Nucleus accumbens (tissue), 56 donors: ENCODE measurements at places on chromosomes 12 and 14.

- DNase-seq = peak; percentile 84
Observed at GRCh38 chr14:75165586-75166391, 10.6 kb downstream of the TMED10 start.

GRCh38 chr12:40689576-40689975 is 2.7 kb upstream of the CNTN1 start:
- no peak for DNase-seq

DNA sequence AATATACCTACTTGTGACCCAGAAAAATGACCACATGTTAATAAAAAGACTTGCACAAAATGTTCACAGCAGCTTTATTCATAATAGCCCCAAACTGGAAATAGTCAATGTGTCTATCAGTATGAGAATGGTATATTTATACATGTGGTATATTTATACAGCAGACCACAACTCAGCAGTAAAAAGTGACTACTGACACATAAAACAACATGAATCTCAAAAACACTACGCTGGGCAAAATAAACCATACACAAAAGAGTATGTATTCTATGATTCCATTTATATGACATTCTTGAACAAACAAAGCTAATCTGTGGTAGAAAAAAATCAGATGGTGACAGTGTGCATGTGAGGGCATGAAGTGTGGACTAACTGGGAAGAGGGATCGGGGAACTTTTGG is 35.1 kb downstream of the ARF6 start:
- DNase-seq = no peak

DNA sequence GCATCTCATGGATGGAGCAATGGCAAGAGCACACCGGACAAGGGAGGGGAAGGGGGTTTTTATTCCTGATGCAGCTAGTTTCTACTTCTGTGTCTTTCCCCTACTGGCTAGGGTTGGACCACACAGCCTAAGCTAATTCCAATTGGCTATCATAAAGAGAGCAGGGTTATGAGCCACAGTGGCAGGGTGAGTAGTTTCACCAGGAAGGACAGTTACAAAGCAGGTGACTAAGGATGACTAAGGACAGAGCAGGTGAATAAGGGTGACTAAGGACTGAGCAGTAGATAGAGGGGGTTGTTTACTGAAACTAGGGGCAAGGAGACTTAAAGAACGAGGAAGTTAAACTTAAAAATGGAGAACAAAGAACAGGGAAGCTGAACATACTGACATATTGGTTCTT is 321.4 kb upstream of the SEL1L start:
- DNase-seq = no peak

DNA sequence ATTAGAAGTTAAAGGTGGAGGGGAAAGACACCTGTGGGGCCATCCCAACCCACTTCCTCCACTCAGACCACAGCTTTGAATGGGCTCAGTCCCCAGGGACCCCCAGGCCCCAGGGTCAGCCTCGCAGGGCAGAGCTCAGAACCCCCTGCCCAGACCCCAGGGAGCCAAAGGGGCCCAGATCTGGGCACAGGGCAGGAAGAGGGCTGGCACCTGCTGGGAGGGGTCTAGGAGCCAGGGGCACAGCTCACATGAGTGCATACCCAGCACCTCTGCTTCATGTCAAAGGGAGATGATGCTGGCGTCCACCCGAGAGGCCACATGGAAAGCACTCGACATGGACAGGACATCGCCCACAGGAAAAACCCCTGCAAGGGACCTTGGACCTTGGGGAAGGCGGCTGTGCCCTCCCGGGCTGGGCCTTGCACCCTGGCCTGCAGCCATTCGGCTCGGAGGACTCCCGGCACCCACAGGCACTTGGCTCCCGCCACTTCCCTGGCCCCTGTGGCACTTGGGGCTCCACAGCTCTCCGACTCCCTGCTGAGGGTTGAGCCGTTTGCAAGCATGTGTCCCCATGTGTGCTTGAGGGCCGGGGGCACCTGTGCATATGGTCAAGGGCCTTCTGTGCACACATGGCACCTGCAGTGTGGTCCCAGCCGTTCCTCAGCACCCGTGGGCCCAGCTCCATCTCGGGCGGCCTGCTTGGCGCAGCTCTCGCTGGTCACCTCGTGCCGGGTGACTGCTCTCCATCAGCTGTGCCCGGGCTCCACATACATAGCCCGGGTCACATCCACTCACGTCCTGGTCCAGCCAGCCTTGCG is 7.8 kb upstream of the AMN start:
- DNase-seq = no peak

- no peak for DNase-seq
Observed at GRCh38 chr12:65532764-65533163, 254.3 kb downstream of the MSRB3 start.

GRCh38 chr12:72406111-72406510 is 133.9 kb downstream of the TRHDE start:
- DNase-seq = no peak

- no peak for DNase-seq
Observed at GRCh38 chr14:43877351-43877960, 629.6 kb downstream of the FSCB start.

GRCh38 chr12:90622431-90622830 is 332.5 kb downstream of the CCER1 start:
- DNase-seq = no peak

GRCh38 chr12:12180136-12180535 is 86.7 kb downstream of the LRP6 start:
- DNase-seq = no peak

DNA sequence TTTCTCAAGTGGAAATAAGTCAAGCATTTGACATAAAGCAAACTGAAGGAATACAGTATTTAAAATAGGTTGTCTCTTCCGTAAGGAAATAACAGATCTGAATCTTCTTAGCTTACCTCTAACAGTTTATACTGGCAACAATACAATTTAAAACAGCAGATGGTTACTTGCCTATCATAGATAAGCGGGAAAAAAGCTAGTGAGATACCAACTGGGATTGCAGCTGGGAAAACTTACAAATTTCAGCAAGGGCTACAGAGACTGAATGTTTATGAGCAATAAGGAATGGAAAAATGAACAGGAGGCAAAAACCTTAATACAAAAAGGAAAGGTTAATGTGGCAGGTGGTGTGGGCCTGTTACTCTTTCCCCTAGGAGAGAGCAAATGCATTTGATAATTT is 220.0 kb downstream of the RASSF9 start:
- DNase-seq = no peak

DNA sequence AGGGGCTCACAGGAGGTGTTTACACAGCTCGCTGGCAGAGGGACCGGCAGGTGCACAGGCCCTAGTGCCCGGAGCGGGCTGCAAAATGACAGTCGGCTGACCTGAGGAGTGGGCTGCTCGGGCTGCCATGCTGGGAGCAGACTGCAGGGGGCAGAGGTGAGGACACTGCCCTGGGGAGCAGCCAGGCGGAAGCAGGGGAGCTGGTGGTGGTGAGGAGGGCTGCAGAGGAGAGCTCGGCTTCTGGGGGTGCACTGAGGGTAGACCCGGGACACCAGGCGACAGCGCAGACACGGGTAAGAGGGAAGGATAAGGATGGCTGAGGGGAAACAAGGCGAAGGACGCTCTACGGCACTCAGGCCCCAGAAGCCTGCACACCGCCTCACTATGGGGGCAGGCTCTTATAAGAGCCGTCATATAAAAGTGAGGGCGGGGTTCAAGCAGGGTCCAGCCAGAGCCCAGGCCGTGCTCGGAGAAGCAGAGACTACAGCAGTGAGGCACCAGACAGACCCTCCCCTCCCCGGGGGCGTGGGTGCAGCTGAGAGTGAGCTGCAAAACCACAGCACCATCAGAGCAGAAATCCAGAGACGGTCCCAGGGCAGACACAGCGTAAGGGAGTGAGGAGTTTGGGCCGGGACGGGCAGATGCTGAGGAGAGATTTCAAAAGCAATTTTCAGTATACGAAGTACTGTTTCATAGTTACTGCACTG is 62.5 kb downstream of the CCDC88C start:
- DNase-seq = no peak

DNA sequence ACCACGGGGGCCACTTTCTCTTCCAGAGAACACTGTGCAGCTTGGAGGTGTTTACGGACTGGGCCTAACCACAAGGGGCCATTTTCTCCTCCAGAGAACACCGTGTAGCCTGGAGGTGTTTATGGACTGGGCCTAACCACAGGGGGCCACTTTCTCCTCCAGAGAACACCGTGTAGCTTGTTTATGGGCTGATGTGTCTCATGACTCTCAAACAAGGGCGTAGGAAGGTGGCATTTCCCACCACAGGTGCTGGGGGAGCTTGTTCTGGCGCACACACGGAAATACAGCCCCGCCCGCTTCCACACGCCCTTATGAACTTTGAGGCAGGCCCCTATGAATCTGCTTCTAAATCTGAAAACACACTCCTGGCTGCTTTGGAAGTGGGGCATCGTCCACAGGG is 174.6 kb upstream of the SFSWAP start:
- no peak for DNase-seq

DNA sequence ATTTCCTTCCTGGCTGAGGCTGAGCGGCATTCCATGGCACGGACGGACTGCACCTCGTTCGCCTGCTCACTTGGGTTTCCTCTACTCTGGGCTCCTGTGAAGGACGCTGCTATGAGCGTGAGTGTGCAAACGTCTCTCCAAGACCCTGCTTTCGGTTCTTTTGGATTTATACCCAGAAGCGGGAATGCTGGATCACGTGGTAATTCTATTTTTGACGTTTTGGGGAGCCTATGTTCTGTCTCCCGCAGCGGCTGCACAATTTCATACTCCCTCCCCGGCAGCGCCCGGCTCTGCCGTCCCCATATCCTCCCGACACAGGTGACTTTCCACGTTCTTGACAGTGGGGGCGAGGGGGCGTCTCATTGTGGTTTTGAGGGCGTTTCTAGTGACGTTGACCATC is 20.6 kb downstream of the MMP17 start:
- no peak for DNase-seq

DNA sequence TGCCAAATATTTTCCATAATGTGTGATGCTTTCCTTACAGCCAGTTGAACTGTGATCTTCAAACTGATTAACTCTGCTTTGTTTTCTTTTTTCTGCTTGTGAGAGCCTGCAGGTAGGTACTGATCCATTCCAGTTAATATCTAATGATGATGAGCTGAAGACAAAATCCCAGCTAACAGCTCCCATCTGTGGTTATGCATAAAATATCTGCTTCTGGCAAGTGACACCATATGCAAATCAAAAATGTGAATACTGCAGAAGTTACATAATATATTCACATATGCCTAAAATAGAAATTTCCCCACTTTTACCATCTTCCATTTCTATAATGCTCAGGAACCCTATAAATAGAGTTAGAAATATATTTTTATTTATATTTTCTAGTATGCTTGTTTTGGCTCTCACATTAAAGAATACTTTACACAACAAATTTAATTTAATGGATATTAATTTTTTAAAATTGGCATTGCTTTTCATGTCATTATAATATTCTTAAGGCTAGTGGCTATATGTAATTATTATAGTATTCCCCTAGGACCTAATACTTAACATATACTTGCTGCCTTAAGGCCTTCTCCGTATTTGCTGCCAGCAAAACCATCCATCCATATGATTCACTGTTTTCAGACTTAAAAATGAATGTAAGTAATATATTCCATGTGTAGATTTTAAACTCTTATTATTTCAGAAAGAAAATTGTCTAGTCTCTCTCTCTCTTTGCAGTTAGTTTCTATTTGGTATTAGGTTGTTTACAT is 83.8 kb downstream of the CCER1 start:
- no peak for DNase-seq

- no peak for DNase-seq
Observed at GRCh38 chr14:84581041-84581440, 948.9 kb upstream of the FLRT2 start.

- no peak for DNase-seq
Observed at GRCh38 chr12:63940310-63941005, 96.0 kb downstream of the SRGAP1 start.

DNA sequence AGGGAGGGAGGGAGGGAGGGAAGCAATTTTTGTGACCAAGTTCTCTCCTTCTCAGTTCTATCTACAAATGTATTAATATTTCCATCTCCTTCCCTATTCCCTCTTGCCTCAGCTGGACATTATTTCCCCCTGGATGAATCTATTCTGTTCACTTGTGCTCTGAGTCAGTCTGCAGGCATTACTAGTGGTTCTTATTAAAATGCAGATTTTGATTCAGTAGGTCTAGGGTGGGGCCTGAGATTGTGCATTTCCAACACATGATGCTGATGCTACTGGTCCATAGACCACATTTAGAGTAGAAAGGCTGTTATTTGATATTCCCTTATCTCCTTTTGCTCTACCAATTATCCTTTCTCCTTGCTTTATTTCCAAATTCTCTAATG is 40.1 kb upstream of the YAF2 start:
- DNase-seq = no peak

DNA sequence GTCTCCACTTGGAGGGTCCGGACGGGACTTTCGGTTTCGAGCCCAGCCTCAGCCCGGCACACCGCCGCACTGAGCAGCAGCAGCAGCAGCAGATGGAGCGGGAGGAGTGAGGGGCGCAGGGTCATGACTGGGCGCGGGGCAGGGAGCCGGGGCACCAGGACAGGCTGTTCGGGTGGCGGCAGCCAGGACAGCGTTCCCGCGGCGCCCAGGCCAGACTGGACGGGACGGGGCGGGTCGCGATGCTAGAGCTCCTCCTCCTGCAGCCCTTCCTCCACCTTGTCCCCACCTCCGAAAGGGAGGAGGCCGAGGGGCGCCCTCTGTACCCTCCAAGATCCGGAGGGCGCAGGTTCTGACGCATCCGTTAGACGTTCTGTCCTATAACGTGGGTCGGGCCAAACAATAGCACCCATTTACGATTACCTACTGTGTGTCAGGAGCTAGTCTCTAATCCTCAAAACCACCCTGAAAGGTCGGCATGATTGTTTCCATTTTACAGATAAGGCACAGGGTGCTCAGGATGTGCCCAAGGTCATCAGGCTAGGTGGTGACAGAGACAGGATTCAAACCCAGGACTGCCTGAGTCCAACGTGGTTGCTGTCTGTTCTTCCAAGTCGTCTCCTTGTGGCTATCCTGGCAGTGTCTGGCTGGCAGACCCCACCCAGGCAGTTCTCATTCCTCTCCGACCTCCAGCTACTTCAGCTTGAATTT is at the start of gene FKBP11:
Gene FKBP11, minus strand, starts transcription at position 189 of the 708 bp plus-strand sequence. Its CDS starts 64 bp downstream, at position 125.
- no peak for DNase-seq

DNA sequence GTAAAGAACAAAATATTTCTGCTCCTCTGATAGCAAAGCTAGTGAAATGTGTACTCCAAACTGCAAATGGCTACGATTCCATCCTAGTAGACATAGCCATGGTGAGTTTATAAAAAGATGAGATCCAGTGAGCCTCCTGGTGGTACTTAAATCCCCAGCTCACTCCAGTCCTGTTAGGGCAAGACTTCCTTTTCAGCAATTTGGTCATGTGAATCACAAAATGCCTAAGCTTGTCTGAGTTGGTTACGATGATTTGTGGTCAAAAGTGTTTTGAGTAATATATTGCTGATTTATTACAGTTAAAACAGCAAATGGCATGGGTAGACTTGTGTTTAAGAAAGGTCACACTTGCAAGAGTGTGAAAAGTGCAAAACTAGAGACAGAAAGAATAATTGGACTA is 102.7 kb upstream of the NAV3 start:
- no peak for DNase-seq

DNA sequence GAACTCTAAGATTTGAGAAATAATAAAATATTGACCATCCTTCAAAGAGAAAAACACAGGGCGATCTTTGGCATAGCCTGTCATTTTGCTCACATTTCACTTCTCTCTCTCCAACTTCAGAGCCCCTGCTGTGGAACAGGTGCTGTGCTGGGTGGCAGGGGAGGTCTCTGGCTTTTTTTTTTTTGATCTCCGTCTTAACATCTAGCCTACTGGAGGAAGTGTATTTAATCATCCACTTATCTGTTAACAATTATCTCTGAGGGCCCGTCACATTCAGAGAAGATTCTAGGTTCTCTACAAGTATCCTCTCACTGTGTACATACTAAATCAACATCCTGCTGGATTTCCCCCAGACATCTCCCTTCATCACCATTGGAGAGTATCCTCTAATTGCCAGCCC is 34.1 kb downstream of the CHST11 start:
- no peak for DNase-seq

- no peak for DNase-seq
Observed at GRCh38 chr14:85363358-85363757, 166.6 kb upstream of the FLRT2 start.
